Fibroblast of skin of back (primary cell): ENCODE measurements at places on chromosomes 2 and 18.

GRCh38 chr18:58682429-58683069 is 11.3 kb downstream of the MALT1 start:
- DNase-seq: peak; percentile 80

- peak; percentile 40 for DNase-seq
Measured at GRCh38 chr2:226772389-226773179, 27.0 kb downstream of the IRS1 start.

DNA sequence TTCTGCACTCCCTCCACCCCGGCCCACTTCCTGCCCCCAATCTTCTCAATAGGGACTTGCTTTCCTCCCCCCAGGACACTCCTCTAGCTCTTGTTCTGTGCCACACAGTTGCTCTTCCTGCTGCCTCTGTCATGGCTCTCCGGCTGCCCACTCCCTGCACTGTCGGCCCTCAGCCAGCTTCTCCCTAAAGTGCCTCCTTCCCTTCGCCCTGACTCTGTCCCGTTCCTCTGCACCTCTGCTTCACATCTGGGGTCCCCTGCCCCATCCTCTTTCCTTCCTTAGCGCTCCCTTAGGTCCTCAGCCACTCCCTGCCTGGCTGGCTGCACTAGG is 132.1 kb downstream of the CABLES1 start:
- no peak for DNase-seq

DNA sequence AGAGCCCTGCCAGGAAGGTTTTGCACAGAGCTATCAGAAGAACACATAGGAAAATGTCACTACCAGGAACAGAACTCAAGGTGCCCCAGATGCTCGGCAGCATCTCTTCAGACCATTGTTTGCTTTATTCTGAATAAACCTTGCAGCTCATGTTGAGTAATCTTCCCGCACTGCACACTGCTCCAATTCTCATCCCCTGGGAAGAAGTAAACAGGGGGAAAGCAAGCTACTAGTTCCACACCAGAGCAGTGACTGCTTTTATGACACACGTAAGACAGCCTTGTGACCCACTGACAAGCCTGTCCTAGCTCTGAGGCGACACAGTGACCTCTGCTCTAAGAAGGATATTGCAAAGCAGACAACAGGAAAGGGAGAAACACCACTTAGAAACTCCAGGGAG is 44.2 kb downstream of the NRP2 start:
- DNase-seq: no peak

GRCh38 chr2:8544171-8544785 is 137.6 kb upstream of the ID2 start:
- no peak for DNase-seq

DNA sequence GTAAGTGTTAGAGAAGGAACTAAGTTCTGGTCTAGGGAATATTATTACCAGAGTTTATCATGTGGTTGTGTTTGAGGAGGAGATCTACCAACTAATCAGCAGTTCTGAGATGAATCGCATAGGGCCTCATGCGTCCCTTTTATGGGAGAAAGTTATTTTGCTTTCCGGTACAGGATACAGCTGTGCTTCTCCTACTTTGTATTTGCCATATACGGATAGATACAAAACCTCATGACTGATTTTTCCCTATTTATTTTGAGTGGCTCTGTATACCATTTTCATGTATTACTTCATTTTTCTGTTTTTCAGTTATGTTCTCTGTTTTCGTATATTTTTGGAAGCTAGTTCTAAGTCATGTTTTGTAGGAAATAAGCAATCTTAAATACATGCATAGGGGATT is 66.8 kb downstream of the ACSL3 start:
- DNase-seq: no peak
